ENCODE measurements at places on chromosomes 12 and 14.

DNA sequence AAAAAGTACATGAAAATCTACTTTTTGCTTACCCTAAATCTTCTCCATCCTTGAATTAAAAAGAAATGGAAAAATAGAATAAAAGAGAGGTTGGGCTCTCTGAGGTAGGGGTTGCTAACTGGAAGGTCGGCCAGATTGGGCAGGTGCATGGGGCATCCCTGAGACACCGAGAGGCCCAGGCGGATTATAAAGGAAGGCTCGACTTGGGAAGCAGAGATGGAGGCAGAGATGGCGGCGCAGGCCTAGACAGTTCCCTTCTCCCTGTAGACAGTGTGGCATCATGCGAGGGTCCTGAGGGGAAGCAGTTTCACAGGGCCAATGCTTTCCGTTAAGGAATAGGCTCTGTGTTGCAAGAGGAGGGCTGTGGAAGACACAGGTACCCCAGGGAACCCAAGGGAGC is 3.7 kb upstream of the KRT74 start:
- no peak for DNase-seq

- DNase-seq, result no peak
These were observed 15.9 kb downstream of the MAP3K12 start for GRCh38 chr12:53483225-53483978.

DNA sequence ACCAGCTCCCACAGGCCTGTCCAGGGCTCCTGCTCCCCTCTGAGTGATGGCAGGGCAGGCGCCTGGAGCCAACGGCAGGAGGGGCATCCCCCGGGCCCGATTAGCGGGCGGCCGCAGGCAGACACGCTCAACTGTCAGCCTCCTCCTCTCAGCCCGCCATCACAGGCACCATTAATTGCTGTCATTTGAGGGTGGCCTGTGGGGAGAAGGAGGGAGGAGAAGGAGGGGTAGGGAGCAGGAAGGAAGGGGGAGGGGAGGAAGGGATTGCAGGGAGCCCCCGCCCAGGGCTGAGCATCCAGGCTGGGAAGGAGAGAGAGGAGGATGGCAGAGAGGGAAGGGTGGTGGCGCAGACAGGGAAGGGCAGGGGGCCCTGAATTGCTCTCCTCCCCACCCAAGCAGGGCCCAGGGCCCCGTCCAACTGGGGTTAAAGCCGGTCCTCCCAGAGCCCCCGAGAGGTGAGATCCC is 36.1 kb downstream of the NCOR2 start:
- DNase-seq, result no peak

GRCh38 chr12:124073356-124074035 is 100.5 kb downstream of the ZNF664 start:
- DNase-seq, result no peak

DNA sequence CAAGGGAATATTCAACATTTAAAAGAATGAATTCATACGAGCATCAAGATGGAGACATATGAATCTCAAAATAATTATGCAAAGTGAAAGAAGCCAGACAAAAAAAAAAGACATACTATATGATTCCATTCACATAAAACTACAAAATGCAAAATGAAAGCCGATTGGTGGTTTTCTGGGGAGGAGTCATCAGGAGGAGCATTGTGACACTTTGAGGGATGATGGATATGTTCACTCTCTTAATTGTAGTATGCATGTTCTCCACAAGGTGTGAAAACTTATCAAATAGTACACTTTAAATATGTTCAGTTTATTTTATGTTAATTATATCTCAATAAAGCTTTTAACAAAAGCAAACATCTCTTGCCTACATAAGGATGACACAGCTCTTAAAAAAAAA is 13.5 kb downstream of the OLR1 start:
- no peak for DNase-seq

DNA sequence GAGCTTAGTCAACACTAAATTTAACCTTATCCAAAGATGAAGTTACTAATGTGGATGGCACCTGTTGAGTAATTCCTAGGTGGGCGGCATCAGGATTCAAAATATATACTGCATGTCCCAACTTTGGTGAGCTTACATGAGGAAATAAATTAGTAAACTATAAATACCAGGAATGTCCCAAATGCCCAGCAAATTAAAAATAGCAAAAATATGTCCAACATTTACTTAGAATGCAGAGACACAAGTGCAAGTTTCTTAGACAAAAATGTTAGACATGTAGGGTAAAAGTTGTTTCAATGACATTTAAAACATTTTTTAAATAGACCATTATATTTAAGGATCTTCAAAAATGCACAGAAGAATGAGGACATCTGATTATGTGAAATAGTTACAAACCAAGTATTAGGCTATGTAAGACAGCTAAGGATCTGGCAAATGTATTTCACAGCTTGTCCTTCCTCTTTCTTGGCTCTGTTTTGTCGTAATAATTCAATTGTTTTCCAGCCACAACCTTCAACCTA is 115.9 kb downstream of the NAV3 start:
- no peak for DNase-seq

GRCh38 chr14:34502001-34502400 is 37.5 kb downstream of the EAPP start:
- no peak for DNase-seq

- DNase-seq, result no peak
These were observed 171.8 kb upstream of the PARP11 start for GRCh38 chr12:4044736-4045730.

- no peak for DNase-seq
These were observed 2.8 kb upstream of the KRAS start for GRCh38 chr12:25253371-25254068.

- no peak for DNase-seq
These were observed 6.0 kb downstream of the DMAC2L start for GRCh38 chr14:50318031-50318626.

DNA sequence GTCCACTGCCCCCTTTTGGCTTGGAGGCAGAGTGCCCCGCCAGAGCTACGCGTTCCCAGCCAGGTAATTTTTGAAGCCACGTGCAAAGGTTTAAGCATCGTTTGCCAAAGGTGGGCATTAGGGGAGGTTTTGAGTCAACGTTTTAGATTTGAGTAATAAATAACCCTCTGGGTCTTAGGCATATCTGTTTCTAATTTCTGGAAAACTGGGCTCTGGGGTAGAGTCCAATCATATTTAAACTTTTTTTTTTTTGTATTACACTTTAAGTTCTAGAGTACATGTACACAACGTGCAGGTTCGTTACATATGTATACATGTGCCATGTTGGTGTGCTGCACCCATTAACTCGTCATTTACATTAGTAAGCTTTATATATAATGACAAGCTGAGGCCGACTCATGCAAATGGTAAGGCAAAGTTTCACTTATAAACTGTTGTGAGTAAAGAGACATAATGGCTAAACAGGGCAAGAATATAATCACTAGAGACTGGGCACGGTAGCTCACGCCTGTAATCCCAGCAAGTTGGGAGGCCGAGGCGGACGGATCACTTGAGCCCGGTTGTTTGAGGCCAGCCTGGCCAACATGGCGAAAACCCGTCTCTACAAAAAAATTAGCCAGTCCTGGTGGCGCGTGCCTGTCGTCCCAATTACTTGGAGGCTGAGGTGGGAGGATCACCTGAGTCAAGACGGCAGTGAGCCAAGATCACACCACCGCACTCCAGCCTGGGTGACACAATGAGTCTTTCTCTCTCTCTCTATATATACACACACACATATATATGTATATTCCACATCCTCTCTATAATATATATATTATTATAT is 491 bp upstream of the NR2C1 start:
- DNase-seq, result no peak

GRCh38 chr14:51449681-51450080 is 202.0 kb upstream of the FRMD6 start:
- DNase-seq, result no peak

GRCh38 chr14:51294951-51295525 is 55.0 kb downstream of the TMX1 start:
- no peak for DNase-seq

DNA sequence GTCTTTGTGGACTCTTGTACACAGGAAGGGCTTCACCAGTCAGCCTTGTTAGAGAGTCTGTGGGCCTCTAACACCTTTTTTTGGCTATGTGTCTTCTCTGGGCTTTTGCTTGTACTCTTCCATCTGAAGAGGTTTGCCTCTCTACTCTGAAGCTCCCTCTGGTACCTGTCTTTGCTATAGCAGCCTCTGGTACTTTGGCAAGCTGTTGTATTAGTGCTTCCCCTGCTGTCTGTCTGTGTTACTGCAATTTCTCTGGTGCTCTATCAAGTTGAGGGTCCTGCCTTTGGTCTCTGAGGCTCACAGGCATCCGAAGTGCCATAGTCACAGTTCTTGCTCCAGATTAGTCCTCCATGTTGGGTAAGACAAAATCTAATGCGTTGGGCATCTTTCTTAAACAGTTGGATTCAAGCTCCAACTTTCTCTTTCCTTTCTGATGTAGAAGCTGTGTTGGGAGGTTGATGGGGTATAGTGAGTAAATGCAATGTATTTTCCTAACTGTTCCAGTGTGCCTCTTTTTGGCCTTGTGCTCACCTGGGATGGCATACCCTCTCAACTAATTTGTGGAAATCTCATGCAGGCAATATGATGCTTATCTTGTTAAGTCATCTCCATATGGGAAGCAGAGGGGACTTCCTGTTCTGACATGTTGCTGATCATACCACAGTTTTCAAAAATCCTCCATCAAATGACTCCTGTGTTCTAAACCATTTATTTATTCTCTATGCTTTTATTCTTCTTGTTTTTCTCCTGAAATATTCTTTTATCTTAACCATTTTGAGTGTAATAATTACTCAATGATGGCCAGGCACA is 88.8 kb downstream of the ATF7IP start:
- DNase-seq, result peak; percentile 36

DNA sequence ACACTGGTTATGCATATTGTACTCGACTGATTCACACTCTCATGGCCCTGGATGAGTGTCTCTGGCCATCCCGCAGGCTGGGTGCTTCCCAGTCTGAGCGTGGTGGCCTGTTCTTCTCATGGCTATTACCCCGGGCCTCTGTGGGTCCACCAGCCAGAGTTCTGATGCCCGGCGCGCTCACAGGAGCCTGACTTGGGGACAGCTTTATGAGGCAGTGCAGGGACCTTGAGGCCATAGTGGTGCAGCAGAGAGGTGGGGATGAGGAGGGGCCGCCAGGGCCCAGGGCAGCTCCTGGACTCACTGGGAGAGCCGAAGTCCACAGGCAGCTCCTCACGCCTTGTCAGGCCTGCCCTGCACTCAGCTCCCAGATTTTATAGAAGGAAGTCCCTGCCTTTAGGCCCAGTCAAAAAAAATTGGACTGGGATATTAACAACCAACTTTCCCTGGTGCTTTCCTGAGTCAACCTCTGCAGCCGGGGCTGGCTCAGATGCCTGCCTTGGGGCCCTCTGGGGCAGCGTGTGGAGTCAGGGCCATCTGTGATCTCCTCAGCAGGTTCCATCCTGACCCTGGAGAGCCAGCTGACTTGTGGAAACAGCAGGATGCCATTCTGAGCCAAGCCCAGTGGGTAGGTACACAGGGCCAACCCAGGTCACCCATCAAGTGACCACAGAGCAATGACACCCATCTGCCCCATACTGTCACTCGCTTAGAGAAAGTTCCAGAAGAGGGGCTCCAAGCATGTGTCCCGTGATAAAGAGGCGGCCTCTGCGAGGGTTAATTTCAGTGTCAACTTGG is 89.4 kb upstream of the DIO3 start:
- no peak for DNase-seq

- no peak for DNase-seq
These were observed 9.4 kb downstream of the PLD4 start for GRCh38 chr14:104933746-104934733.

DNA sequence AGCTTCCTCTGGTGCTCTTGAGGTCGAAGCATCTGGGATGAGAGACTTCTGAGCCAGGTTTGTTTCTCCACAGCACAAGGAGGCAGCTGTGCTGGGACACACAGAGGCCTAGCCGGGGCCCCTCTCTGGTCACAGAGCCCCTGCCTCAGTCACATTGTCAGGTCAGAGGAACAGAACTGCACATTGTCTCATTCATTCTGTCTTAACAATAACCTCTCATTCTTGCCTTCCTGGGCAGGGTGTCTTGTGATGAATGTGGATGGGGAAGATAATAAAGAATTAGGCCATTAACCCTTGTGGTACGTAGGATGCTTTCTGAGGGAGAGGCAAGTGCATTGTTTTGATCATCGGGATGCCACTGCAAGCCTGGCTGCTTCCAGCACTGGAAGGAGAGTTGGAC is 29.8 kb downstream of the FNTB start:
- no peak for DNase-seq
